Thoracic aorta (tissue), 2 donors: ENCODE measurements at places on chromosomes 6 and 20.

DNA sequence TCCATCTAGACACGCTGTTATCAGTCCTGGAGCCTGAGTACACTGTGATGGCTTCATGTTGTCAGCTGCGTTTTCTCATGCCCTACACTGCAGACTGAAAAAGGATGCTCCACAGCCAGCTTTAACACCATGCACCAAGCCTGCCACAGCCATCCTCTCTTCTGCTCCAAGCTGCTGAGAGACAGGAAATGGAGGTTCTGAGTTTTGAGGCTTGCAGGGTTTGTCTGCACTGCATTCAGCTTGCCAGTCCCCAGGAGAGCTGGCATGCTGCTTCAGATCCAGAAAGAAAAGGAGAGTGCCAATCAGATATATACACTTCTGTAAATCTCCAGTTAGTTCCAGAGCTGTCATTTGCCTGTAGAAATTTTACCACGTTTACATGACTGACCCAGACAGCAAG lies 550.7 kb upstream of the FLRT3 start:
- no peak overlapping the region for H3K27ac ChIP-seq
- DNase-seq, result no peak
- no peaks in the 10 kb centered on the region for H3K36me3 ChIP-seq
- no peaks in the 10 kb centered on the region for H3K4me1 ChIP-seq
- no peaks in the 10 kb centered on the region for H3K27me3 ChIP-seq

GRCh38 chr6:97207383-97207782 lies 75.6 kb downstream of the MMS22L start:
- no peak for DNase-seq
- no peaks in the 10 kb centered on the region for H3K27me3 ChIP-seq
- H3K36me3 ChIP-seq, result no peaks in the 10 kb centered on the region
- H3K4me1 ChIP-seq, result no peaks in the 10 kb centered on the region

GRCh38 chr20:14720251-14720650 lies 382.8 kb upstream of the FLRT3 start:
- no peaks in the 10 kb centered on the region for H3K27me3 ChIP-seq
- H3K4me1 ChIP-seq, result no peaks in the 10 kb centered on the region
- no peak for DNase-seq
- no peak overlapping the region for H3K4me3 ChIP-seq
- no peaks in the 10 kb centered on the region for H3K36me3 ChIP-seq

DNA sequence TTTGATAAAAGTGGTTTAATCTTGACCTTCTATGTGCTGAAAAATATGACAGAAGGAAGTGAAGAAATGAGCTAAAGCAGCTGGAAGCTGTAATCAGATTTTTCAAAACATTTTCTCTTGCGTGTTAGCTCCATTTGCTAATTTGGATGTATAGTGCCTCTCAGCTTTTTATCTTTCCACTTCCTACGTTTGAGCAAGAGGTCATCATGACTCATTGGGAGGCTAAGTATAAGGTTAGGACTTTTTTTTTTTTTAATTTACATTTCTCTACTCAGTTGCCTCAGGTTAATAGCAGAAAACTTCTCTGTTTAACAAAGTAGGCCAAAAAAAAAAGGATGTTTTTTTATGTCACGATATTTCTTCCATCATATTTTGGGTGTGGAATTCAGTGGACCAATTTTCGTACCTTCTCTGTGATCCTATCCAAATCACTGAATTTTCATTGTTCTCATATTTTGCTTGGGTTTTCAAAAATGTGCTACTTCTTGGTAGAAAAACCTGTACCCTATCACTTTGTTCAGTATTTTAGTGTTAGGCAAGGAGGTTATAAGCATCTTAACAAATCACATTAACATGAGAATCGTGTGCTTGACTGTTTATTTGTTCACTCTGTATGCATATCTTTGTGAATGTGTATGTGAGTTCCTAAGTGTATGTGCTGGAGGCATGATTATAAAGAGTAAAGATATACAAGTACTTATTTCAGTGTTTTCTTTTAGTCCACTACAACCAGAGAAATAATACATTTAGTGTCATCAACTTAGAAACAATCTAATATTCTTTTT lies 1028.3 kb upstream of the EYS start:
- H3K4me1 ChIP-seq, result no peaks in the 10 kb centered on the region
- DNase-seq, result no peak
- no peak overlapping the region for H3K27ac ChIP-seq
- H3K36me3 ChIP-seq, result no peaks in the 10 kb centered on the region
- no peaks in the 10 kb centered on the region for H3K27me3 ChIP-seq

DNA sequence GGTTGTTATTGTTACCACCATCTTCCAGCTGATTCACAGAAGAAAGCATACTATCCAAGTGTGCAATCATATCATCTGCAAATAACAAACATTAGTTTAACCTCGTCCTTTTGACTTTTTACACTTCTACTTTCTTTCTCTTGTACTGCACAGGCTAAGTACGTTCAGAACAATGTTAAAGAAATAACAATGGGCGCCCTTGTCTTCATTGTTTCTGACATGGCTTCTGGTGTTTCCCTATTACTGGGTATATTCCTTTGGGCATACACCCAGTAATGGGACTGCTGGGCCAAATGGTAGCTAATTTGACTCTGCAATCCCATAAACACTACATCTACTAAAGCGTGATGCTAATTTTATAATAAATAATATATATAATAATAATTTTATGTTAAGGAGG lies 146.7 kb downstream of the GJA10 start:
- H3K4me3 ChIP-seq, result no peak overlapping the region
- H3K4me1 ChIP-seq, result no peaks in the 10 kb centered on the region
- no peaks in the 10 kb centered on the region for H3K27me3 ChIP-seq
- DNase-seq, result no peak
- H3K36me3 ChIP-seq, result no peaks in the 10 kb centered on the region
- H3K27ac ChIP-seq, result no peak overlapping the region

DNA sequence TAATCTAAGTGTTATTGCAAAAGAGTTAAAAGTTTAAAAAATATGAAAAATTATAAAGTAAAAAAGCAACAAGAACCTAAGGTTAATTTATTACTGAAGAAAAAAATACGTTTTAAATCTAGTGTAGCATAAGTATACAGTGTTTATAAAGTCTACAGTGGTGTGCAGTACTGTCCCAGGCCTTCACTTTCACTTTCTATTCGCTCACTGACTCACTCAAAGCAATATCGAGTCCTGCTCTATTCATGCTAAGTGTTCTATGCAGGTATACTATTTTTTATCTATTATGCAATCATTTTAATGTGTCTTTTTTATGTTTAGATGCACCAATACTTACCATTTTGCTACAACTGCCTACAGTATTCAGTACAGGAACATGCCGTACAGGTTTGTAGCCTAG lies 113.0 kb downstream of the MANEA start:
- H3K4me1 ChIP-seq, result no peaks in the 10 kb centered on the region
- DNase-seq, result no peak
- H3K27me3 ChIP-seq, result no peaks in the 10 kb centered on the region
- H3K36me3 ChIP-seq, result no peaks in the 10 kb centered on the region
- H3K4me3 ChIP-seq, result no peak overlapping the region
- H3K27ac ChIP-seq, result no peak overlapping the region

DNA sequence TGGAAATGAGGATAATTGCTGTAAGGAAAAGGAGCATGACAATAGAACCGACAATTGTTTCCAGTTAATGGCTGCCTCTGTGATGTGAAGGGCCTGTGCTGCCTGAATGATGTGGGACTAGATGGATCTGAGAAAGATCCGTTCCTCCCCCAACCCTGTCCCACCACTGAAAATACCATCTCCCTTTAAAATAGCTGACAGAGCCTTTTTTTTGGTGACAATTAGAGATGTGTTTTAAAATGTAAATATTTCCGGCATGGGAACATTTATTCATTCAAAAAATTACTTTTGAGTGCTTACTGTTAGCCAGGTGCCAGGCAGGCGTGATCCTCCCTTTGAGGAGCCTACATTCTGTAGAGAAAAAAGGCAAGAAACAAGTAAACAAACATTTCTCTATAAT lies 72.4 kb upstream of the SUPT3H start:
- H3K27me3 ChIP-seq, result no peaks in the 10 kb centered on the region
- no peaks in the 10 kb centered on the region for H3K36me3 ChIP-seq

- no peaks in the 10 kb centered on the region for H3K27me3 ChIP-seq
- no peaks in the 10 kb centered on the region for H3K36me3 ChIP-seq
- no peak for DNase-seq
- no peak overlapping the region for H3K4me3 ChIP-seq
Measured at GRCh38 chr6:96963403-96963802, 38.9 kb downstream of the KLHL32 start.

DNA sequence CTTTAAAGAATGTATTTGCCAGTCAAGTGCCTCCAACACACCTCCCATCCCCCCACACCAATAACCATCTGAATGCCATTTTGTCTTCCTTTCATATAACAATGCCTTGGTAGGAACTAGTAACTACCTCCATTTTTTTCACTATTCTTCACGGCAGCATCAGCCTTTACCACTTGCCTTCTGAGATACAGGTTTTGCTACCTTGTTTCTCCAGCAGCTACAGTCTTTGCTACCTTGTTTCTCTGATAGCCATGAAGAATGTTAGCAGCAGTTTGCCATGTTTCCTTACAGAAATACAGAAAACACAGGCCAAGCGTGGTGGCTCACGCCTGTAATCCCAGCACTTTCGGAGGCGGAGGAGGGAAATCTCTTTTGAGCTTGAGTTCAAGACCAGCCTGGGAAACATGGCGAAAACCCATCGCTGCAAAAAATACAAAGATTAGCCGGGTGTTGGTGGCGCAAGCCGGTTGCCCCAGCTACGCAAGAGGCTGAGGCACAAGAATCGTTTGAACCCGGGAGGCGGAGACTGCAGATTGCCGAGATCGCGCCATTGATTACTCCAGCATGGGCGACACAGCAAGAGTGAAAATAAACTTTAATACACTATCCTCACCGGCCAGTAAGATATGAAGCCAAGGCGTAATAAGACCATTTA lies 100.9 kb downstream of the HFE start:
- H3K4me3 ChIP-seq, result peak overlapping the region; percentile 80
- H3K27ac ChIP-seq, result peak overlapping the region; percentile 87
- H3K4me1 ChIP-seq, result peaks cover 3% of the 10 kb centered on the region
- no peaks in the 10 kb centered on the region for H3K36me3 ChIP-seq
- DNase-seq, result no peak
- no peaks in the 10 kb centered on the region for H3K27me3 ChIP-seq

- H3K27ac ChIP-seq, result no peak overlapping the region
- no peaks in the 10 kb centered on the region for H3K4me1 ChIP-seq
- no peaks in the 10 kb centered on the region for H3K36me3 ChIP-seq
- no peaks in the 10 kb centered on the region for H3K27me3 ChIP-seq
Measured at GRCh38 chr20:60021104-60021503, 62.9 kb downstream of the CDH26 start.

GRCh38 chr6:84554074-84554473 lies 210.3 kb downstream of the TBX18 start:
- DNase-seq, result no peak
- H3K27me3 ChIP-seq, result no peaks in the 10 kb centered on the region
- H3K36me3 ChIP-seq, result no peaks in the 10 kb centered on the region
- no peak overlapping the region for H3K4me3 ChIP-seq
- H3K27ac ChIP-seq, result no peak overlapping the region

DNA sequence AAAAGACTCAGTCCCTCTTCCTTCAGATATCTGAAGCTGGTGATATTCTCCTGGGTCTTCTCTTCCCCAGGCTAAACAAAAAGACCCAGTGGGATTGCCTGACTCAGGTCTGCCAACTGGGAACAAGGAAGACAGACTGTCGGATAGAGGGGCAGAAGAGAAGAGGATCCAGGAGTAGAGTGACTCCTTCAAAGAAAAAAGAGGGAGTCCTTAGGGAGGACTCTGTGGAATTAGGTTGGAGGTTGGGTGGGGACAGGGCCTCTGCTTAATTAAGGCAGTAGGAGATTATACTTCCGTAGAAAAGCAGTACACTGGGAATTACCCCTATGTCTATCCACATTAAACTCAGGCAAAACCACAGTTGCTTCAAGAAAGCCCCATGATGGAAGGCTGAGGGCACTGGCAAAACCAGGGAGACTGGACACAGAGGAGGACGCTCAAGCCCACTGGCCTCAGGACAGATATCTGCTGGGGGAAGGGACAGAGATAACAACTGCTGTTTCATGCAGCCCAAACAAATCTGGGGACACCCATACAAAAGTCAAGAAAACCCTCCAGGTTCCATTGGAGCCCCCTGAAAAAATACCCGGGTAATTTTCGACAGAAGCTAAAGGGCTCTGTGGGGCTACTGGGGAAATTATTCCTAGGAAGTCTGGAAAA lies 5.7 kb downstream of the BCL2L1 start:
- no peak for DNase-seq
- H3K4me3 ChIP-seq, result peak overlapping the region; percentile 93
- peak overlapping the region; percentile 98 for H3K27ac ChIP-seq
- peaks cover 61% of the 10 kb centered on the region for H3K4me1 ChIP-seq

- no peaks in the 10 kb centered on the region for H3K36me3 ChIP-seq
- no peak overlapping the region for H3K4me3 ChIP-seq
- H3K27me3 ChIP-seq, result no peaks in the 10 kb centered on the region
- no peaks in the 10 kb centered on the region for H3K4me1 ChIP-seq
- H3K27ac ChIP-seq, result no peak overlapping the region
- DNase-seq, result no peak
Measured at GRCh38 chr6:130755368-130756034, 71.7 kb upstream of the SMLR1 start.

GRCh38 chr6:108004861-108005260 lies 46.9 kb upstream of the SEC63 start:
- no peak overlapping the region for H3K27ac ChIP-seq
- H3K4me3 ChIP-seq, result no peak overlapping the region
- no peaks in the 10 kb centered on the region for H3K27me3 ChIP-seq
- DNase-seq, result no peak

GRCh38 chr6:27091661-27092315 lies 155.7 kb upstream of the PRSS16 start:
- DNase-seq, result no peak
- no peaks in the 10 kb centered on the region for H3K4me1 ChIP-seq
- peaks cover 6% of the 10 kb centered on the region for H3K27me3 ChIP-seq
- H3K4me3 ChIP-seq, result no peak overlapping the region

DNA sequence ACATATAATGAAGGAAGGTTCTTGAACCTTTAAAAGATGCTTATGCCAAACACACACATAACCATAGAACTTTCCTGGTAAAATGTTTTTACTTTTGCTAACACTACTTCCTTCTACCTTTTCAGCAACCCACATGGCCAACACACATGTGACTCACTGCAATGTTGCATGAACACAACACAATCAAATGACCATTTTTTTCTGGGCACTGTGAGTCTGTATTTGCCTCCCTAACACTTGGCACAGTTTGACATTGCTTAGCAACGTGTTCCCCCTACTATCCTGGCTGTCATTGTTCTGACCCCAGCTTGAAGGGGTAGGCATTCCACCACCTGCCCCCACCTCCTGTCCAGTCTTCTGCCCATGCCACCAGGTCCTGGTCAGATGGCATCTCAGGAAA lies 204.8 kb upstream of the PRND start:
- no peak for DNase-seq
- H3K36me3 ChIP-seq, result no peaks in the 10 kb centered on the region
- no peaks in the 10 kb centered on the region for H3K27me3 ChIP-seq
- no peak overlapping the region for H3K4me3 ChIP-seq
- peaks cover 14% of the 10 kb centered on the region for H3K4me1 ChIP-seq
- no peak overlapping the region for H3K27ac ChIP-seq

DNA sequence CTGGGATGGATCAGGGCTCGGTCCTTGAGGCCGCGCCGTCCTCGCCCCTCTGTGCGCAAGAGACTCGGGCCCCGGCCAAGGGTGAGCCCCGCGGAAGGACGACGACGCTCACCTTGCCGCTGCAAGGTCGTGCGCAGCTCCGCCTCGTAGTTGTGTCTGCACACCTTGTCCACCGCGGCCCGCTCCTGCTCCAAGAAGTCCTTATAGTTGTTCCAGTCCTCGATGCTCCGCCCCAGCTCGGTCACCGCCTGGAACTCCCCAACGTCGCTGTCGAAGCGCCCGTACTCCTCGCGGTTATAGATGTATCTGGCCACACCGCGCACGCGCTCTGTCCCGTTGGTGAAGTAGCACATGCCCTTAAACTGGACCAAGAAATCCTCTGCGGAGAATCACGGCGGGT lies 1.8 kb downstream of the HLA-DQB2 start:
- no peak overlapping the region for H3K4me3 ChIP-seq
- no peak for DNase-seq
- no peaks in the 10 kb centered on the region for H3K27me3 ChIP-seq
- H3K36me3 ChIP-seq, result no peaks in the 10 kb centered on the region
